ENCODE measurements at places on chromosomes 2 and 18. TPM values are rescaled to one million over a fixed set of nuclear protein-coding genes. Genes with fewer than 3 reads are reported as not detected.

Gene POTEJ
- not detected for total RNA-seq

Gene ZSWIM2
- total RNA-seq: not detected

Gene IL1F10
- not detected for total RNA-seq

Gene DAPL1
- total RNA-seq: 0.39 TPM

Gene ABHD1
- total RNA-seq: not detected

Gene GPR39
- 10.5 TPM for total RNA-seq

Gene SERPINB2
- 205 TPM for total RNA-seq

Gene CRYGC
- not detected for total RNA-seq

Gene HJURP
- total RNA-seq: 40.1 TPM

Gene ALLC
- total RNA-seq: not detected

Gene STPG4
- total RNA-seq: 0.07 TPM

Gene SGPP2
- 0.14 TPM for total RNA-seq

Gene RAB11FIP5
- total RNA-seq: 39.2 TPM

Gene HOXD12
- total RNA-seq: not detected

Gene ZSCAN30
- 9.0 TPM for total RNA-seq

DNA sequence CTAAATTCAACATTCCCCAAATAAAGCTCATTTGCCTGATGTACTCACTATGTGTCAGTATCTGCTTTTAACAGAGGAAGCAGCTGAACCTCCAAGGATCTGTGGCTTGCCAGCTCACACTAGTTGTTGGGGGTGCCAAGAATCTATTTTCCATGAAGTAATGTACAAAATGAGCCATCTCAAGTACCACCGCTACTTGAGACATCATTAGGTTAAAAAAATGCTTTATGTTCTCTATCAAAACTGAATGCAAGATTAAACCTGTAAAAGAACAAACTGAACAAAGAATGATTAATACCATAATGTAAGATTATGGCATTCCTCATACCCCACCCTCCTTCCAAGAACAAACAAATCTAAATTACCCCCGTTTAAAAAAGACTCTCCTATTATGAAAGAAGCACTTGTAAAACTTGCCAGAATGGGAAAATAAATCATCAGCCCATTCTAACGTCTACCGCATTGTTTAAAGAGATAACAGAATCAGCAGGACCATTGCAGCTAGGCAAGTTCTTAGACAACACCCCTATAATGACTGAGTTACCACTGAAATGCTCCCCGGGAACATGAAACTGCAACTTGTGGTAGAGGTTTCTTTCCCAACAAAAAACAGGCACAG, 471.6 kb downstream of the DLGAP1 start:
- DNase-seq: peak; percentile 99

- peak; percentile 53 for DNase-seq
These were observed 298.8 kb upstream of the FANCL start for GRCh38 chr2:58539973-58540372.

DNA sequence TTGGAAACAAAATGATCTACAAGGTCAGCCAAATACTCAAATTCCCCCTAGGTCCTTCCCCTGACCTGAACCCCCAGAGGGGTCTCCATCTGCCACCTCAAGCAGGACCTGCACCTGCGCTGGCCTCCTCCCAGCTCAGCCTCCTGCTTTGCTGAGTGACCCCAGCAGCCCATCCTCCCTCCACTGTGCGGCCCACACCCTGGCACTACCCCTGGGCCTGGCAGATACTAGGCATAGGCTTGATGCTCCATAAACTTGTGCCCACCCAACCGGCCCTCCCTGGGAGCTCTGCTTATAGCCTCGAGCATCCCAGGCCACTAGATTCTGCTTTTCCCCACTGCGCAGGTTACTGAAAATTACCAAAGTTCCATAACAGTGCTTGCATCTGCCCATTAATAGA, 156.2 kb downstream of the HDAC4 start:
- no peak for DNase-seq

GRCh38 chr2:122182616-122183355, 427.3 kb downstream of the TSN start:
- DNase-seq: no peak

GRCh38 chr2:175010848-175011254, 5.7 kb upstream of the CHN1 start:
- DNase-seq: no peak

GRCh38 chr18:80034852-80035406, 695 bp downstream of the RBFA start:
- DNase-seq: no peak

DNA sequence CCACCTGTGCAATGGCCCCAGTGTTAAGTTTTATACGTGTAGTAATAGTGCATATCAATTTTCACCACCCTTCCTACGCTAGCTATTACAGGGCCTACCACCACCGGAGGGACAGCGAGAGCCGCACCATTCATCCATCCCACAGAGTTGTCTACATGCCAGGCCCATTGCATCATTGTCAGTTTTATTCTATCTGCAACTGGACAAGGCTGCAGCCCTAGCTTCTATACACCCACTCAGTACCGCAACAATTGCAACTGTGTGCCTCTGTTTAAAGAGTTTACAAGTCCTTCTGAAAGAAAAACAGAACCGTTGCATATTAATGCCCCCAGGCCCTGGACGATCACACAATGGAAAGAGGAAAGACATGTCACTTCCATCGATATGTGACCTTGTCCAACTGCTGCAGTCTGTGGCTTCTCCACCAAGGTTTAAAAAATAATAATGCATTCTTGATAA, 58.6 kb downstream of the ZEB2 start:
- no peak for DNase-seq

DNA sequence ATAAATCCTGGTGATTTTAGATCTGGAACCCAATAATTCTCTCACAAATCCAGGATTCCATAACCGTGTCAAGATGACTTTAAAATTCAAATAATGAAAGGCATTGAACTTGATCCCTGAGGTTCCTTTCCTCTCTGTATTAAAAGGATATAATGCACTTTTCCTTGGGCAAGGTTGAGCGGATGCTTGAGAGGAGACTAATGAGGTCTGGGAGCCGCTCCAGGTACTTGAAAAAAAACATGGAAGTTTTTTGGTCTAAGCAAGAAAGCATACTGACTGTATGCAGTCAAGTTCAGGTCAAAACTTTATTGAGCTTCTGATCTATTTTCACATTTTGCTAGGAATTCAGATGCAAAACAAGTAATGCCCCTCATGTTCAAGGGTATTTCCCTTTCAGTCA, 318.5 kb downstream of the RAD51AP2 start:
- DNase-seq: no peak

DNA sequence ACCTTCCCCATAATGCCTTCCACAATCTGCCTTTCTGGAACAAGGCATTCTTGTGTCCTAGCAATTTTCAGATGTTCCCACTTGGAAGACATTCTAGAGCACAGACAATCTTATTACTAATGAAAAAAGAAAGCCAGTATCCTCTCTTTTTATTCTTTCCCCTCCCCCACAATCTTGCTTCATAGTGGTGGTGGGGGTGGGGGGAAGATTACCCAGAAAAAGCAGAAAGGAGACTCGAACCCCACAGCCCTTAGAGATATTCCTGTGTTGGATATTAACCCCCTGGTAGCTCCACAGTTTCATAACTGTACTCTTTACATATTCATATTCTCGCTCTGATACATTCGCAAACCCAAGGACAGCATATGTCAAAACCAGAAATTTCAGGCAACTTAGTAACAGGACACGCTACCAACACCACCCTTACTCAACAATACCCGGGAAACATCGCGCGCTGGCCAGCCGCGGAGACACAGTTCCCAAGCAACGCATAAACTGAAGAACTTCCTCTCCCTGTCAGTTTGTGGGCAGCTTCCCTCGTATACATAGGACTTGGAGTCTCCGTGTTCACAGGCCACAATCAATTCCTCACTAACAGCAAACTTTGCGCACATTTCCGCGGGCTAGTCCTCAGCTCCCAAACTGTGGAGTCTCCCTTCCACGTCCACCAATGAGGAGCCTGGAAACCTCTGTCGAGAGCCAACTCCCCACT, 793 bp downstream of the NR4A2 start:
- DNase-seq: no peak

- no peak for DNase-seq
These were observed 74.3 kb upstream of the SLC1A4 start for GRCh38 chr2:64914735-64915509.

DNA sequence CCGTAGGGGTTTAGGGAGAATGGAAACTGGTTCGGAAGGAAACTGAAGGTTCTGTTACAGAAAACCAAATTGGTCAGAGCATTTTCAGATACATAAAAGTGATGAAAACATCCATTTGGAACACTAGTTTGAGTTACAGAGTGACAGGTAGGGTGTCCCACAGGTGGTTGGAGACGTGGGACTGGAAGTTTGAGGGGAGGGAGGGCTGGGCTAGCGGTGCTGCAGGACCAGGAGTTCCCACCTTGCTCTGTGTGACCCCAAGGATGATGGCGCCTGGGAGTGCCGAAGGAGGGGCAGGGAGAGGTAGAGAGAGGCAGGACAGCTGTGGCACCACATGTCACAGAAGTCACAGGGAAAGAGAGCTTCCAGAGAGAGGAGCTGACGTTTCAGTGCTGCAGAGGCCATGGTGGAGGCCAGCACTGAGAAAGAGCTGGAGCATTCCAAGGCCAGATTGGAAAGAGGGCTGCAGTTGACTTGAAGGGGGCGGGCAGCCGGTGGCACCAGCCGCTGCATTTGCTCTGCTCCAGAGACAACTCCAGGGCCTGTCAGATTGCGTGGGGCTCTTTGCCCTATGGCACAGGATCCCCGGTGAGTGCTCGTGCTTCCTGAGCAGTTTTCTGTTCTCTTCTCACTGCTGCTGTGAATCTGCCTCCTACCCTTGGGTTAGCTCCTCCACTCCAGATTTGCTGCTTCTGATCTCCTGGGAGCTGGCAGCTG, 56.2 kb upstream of the FOSL2 start:
- no peak for DNase-seq

DNA sequence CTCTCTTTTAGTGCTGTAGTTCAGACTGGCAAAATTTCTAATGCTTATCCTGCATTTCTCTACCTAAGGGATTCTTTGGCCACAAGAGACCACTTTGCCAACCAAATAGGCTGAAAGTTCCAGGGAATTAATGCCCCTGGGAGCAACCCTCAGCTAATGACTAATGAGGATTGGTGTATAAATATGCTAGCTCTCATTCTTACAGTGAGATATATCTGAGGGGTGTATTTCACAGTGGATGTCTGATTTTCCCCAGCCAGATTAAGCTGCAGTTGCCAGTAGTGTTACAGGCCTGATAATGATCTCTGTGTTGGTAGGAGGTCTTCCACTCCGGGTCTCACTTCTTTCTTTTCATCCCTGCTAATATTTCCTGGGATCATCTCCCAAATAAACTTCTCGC, 90.4 kb downstream of the GULP1 start:
- DNase-seq: no peak
